ENCODE measurements at places on chromosomes 5 and 9. TPM values are rescaled to one million over a fixed set of nuclear protein-coding genes. Genes with fewer than 3 reads are reported as not detected.
A peak's percentile ranks its signal among the peaks of the same experiment; 100 is the strongest.

DNA sequence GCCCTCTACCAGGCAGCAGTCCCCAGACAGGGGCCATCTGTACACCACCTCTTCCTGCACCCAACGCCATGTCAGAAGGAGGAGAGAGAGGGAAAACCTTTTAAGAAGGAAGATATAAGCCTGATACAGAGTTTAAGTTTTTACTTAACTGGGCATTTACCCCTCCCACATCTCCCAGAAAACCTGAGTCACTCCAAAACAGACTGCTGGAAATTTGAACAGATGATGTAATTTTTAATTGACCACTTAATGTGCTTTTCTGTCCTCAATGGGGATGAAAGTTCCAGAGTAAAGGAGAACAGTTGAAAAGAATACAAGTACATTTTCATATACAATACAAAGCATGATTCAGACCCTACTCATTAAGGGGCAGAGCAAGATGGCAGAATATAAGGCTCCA lies 63.9 kb downstream of the TTC39B start:
- DNase-seq: no peak

Gene CYSRT1
- total RNA-seq: 0.45 TPM

DNA sequence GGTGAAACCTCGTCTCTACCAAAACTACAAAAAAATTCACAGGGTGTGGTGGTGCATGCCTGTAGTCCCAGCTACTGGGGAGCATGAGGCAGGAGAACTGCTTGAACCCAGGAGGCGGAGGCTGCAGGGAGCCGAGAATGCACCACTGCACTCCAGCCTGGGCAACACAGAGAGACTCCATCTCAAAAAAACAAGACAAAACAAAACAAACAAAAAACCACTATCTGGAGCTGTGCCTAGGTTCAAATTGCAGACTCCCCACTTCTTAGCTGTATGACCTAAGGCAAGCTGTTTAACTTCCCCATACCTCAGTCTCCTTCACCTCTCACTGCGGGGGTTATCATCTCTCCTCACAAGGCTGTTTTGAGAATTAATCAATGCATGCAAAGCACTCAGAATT lies 68.0 kb downstream of the MAPKAP1 start:
- no peak for DNase-seq

Gene PLK2
- total RNA-seq: 123 TPM

GRCh38 chr9:69255591-69255990 lies 69.4 kb upstream of the ENTREP1 start:
- DNase-seq: no peak

DNA sequence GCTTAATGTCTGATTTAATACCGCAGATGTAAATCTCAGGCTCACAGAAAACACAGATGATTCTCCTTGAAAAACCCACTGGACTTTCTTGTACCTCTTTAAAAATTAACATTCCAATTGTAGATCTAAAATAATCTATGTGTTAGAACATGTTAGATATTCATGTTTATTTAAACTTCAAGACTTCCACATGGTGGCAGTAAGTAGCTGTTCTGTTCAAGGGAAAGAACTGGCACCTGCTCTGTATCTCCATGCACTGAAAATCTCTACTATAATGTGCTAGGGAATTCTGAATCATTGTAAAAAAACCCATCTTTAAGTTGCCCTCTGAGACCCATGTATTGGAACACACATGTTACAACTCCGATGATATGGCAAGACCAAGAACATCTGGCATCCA lies 366.9 kb downstream of the DMRTA1 start:
- peak; percentile 15 for DNase-seq

- DNase-seq: no peak
These were observed 72.7 kb upstream of the ASS1 start for GRCh38 chr9:130372057-130372456.

DNA sequence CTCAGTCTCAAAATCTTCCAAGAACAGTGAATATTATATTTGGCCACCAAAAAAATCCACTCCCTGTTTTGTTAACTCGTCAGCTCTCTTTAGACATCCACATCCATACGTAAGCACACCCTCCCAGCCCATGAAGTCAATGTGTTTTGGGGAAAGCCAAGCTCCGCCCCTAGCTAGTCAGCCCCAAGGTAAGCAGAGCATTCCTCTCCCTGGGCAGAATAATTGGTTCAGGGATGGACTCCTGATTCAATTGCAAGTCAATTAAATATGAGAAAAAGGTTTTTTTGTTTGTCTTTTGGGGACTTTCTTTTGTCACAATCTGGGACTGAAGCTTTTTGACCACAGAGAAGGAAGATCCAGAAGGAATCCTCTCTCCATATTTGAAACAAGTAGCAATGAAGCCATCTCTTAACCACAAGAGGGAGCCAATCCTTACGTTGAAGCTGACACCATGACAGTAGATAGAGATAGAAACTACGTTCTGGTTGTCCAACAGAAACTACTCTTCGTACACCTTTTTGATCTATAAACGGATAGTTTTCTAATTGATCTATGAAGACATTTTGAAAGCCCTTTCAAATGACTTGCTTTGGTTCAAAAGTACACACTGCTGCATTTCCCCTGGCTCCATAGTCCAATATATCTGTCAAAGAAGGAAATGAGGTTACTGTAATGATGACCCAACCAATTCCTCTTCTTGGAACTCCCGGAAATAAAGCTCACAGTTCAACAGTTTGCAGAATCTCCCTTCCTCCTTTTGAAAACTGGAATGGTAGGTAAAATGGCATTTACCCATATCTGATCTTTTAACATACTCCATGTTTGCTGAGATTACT lies 166.4 kb downstream of the TLE1 start:
- DNase-seq: peak; percentile 6

GRCh38 chr5:178119915-178120606 lies 6.7 kb downstream of the N4BP3 start:
- no peak for DNase-seq

Gene ZFP2
- total RNA-seq: 6.4 TPM

GRCh38 chr5:149323210-149323609 lies 22.1 kb upstream of the GRPEL2 start:
- no peak for DNase-seq

Gene RAB24
- 9.5 TPM for total RNA-seq

DNA sequence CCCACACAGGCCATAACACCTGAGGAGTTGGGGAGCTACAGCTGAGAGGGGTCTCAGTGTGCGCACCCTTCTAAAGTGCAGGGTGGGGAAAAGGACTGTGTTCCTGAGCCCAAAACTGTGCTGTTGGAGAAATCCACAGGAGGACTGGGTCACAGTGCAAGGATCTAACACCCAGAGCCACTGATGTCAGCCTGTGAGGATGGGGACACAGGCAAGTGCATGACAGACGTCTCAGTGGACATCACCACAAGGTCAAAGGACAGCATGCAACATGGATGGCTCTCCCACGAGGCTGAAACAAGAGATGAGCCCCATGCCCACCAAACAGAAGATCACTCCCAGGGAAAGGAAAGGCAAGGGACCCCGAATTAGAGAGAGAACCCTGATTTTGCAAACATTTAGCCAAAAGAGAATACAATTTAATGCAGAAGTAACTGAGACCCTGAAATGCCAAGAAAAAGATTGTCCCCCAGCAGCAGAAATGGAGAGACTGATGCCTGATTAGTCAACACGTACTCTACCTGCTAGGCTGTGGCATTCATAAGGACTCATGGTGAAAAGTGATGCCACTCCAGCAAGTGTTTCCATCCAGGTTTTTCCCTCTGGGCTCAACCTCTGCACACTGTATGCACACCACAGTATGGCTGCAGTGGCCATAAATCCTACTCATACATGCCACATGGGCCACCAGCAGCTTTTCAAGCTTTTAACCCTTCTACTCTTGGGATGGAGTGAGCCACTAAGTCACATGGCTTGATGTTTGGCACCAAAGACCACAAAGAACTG lies 14.2 kb downstream of the KLF9 start:
- DNase-seq: no peak

DNA sequence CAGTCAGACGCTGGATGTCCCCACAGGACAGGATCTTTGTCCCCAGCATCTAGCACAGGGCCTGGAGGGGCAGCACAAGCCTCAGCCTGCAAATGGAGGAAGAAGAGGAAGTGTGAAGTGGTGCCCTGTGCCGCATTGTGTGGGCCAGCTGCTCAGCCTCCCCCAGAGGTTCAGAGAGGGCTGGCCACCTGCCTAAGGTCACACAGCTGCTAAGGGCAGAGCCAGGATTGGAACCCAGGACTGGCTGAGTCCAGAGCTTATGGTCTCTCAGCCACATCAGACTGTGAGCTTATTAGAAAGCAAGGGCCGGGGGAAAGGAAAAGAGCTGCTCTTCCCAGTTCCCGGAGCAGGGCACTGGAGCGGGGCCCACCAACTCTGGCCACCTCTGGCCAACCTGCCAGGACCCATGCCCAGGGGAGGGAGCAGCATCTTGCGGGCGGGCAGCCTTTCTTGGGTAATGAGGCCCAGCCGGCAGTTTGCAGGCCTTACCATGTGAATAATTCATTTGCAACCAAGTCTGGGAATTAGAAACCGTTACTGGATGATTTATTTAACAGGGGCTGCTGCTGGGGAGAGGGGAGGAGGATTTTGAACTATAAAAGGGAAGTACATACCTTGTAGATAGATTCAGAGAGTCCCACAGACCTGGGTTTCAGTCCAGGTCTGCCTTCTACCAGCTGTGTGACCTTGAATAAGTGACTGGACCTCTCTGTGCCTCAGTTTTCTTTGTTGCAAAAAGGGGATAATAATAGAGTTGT lies 11.6 kb upstream of the CRB2 start:
- no peak for DNase-seq

DNA sequence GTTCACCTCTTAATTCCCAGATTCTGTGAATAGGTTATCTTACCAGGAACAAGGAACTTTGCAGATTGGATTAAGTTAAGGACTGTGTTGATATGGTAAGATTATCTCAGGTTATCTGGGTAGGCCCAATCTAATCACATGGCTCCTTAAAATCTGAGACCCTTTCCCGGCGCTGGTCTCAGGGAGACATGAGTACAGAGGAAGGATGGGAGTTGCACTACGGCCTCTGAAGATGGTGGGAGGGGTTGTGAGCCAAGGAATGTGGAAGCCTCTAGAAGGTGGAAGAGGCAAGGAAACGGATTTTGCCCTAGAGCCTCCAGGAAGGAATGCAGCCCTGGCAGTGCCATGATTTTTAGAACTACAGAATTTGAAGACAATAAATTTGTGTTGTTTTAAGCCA lies 95.1 kb downstream of the AK8 start:
- DNase-seq: no peak
